ENCODE measurements at places on chromosomes 5 and 9. TPM values are rescaled to one million over a fixed set of nuclear protein-coding genes. Genes with fewer than 3 reads are reported as not detected.

The SPOCK1 gene
- under 0.01 TPM for total RNA-seq

The GABRA6 gene
- not detected for total RNA-seq

The MED27 gene
- total RNA-seq, result 21.3 TPM

GRCh38 chr5:143229896-143230675 is 173.4 kb downstream of the NR3C1 start:
- no peak for DNase-seq

DNA sequence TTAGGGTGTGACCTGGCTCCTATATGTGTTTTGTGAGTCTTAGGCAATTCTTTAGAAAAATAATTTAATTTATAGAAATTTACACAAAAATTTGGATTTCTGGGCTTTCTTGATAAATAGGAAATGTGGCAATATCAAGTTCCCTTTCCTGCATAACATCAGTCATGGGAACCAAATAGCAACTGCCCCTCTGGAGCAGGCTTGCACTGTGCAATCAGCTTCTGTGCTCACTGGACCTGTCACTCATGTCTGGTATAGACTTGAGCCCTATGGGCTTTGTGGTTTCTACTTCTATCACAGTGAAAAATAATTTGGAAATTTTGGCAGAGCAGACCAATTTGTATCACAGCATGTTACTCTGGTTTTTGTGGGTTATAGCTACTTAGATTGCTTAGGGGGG is 131.7 kb downstream of the ADGRV1 start:
- DNase-seq, result no peak

GRCh38 chr9:14243514-14244042 is 70.4 kb downstream of the NFIB start:
- no peak for DNase-seq

DNA sequence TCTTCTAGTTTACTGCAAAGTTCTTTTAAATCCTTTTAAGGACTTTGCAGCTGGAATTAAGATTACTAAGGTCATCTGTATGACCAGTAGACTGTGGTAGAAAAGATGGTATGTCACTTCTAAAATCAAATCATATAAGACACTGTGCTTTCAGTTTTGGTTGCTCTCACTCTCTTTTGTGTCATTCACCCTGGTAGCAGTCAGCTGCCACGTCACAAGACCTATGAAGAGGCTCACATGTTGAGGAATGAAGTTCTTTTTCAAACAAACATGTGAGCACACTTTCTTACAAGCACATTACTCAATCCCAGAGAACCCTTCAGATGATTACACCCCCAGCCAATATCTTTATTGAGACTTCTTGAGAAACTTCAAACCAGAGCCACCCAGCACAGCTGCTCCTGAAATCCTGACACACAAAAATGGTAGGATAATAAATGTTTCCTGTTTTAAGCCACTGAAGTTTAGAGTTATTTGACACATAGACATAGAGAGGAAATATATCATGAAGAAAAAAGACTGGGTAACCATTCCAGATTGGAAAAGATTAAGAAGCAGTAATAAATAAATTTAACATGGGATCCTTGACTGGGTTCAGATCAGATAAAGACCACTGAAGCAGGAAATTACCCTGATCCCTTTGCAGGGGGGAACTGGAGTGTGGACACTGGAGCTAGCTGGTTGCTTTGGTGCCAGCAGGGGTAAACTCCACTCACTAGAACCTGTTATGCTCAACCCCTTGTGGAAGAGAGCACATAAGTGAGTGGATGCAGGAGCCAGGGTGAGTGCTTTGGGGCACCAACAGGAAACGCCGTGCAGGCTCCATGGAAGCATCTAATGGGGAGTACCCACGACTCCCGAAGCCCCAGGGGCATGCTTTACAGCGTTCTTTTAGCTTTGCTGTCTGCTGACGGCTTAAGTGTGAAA is 64.1 kb downstream of the SLCO4C1 start:
- no peak for DNase-seq

All from hematopoietic multipotent progenitor cell (in vitro differentiated cells).